ENCODE measurements at places on chromosomes 7 and 10.

DNA sequence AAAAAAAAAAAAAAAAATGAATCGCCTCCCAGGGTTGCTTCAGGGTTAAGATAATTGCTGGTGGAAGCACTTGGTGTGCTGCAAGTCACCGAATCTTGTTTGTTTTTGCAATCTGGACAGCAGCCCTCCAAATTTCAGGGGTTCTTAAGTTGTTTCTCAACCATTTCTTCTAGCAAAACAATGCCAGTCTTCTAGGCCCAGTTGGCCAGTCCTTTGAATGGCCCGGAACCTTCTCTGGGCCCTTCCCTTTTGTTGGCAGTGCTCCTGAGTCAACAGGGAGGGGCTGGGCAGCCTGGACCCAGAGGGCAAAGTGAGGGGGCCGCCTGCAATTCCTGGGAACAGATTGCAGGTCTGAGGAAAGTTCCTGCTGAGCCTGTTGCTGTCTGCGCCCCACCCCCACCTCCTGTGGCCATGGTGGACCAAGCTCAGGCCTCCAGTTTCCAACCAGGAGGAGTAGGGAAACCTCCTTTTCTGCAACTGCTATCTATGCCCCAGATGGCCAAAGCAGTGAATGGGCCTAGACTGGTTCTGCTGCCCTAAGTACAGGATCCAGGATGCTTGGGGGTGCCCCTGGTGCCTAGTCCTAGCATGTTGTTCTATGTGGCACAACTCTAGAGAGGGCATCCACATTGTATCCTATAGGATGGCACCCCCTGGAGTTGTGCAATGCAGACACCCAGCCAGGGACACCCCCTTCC is 31.4 kb upstream of the PDCD4 start:
- DNase-seq = no peak

DNA sequence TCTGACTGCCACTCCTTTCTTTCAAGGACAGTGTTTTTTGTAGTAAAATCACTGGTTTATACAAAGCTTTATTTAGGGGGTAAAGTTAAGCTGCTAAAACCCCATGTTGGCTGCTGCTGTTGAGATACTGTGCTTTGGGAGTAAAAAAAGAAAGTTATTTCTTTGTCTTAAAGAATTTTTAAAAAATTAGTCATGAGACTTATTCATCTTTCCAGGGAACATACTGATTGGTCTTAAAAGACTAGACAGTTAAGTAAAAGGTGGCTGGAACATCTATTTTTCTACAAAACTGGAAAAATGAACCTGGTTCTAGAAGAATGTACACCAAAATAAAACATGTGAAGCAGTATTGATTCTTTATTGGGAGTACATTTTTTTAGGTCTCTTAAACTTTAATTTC is 20.6 kb downstream of the BBIP1 start:
- no peak for DNase-seq

GRCh38 chr10:75272896-75273295 is 37.1 kb upstream of the COMTD1 start:
- no peak for DNase-seq

DNA sequence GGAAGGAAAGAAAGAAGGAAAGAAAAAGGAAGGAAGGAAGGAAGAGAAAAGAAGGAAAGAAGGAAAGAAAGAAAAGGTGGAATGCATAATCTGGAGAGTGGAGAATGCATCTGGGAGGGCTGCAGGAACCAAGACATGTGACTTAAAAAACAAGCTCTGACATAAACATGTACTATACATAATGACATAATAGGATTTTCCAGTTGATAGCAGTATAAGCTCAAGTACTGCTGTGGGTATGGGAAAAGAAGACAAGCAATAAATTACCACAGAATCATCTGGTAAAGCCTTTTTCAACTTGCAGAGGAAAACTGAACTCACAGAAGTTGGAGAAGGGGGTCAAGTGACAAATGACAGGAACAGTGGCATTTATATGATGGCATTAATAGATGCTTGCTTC is 345.9 kb downstream of the PLXDC2 start:
- DNase-seq = no peak

DNA sequence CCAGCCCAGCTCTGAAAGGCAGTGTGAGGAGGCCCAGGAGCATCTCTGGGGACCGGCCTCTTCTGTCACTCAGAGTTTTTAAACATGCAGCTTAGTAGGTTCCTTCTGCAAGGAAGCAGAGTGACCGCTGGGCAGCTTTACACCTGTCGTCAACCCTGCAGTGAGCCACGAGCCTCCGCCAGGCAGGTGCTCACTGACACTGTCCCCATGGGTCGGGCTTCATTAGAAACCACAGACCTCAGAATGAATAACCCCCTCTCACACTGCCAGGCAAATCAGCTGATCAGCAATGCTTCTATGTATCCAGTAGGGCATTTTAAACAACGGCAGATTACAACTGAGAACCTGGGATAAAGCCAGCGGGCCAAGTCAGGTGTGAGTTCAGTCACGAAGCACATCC is 106.1 kb downstream of the MAD1L1 start:
- DNase-seq = no peak

DNA sequence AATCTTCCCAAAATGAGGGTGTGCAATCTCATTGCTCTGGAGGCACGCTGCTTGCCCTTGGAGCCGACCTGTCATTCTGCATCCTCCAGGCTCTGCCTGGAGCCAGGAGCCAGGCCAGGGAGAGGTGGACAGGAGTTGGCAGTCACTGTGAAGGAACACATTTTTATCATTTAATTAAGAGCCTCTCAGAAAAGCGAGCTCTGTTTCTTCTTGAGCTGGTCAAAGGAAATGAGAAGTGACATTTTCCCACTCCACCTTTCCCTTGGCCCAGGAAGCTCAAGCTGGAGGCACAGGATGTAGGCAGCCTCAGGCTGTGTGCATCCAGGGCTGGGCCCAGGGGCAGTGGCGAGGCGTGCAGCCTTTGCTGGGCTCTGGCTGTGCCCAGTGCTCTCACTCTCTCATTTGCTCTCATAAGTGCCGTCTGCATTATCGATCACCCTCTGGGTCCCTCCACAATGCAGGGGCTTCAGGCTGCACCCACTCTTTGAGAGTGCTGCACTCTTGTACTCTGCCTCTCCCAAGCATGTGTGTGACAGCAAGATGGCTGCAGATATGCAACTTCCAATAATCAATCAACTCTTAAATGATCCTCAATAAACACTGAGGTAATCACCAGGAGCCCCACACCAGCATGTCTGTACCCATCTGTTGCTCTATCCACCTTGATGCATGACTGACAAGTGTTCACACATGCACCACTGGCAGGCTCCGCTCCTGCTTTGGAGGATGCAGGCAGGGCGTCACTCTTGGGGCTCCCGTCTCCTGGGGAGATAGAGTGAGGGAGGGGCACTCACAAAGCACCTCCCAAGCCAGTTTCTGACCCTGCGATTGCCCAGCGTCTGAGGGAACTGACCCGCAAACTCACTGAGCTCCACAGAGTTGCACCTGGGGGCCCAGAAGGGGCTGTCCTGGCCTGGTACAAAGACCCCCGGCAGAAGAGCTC is 171.4 kb downstream of the ZNF248 start:
- DNase-seq = no peak

DNA sequence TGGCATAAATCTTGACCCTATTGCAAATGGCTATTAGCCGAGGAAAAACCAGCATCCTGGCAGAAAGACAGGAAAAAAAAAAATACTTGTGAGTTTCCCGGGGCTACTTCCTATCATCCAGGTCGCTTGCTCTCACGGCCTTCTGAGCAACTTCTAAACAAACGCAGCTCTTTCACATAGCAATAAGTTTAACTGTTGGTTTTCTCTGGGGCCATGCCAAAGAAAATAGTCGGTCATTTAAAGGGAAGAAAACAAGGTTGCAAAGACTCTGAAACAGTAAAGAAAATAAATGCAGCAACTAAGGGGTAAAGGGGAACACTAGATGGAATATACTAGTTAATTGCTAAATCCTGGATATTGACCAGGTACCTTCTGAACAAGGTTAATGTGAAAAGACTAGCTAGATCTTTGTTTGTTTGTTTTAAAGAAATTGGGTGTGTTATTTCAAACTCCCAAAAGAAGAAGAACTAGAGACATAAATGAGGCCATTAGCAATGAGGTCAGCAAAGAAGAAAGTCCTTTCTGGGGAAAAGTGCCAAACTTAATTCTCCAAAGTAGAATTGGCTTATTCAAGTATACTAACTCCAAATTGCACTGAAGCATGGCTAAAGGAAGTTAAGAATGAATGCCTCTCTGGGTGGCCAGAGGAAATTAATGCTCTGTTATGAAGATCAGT is 54.2 kb downstream of the SLC39A12 start:
- no peak for DNase-seq

GRCh38 chr7:79515358-79515757 is 61.9 kb upstream of the MAGI2 start:
- no peak for DNase-seq

- DNase-seq = no peak
Measured at GRCh38 chr10:97916586-97916985, 66.9 kb downstream of the GOLGA7B start.

DNA sequence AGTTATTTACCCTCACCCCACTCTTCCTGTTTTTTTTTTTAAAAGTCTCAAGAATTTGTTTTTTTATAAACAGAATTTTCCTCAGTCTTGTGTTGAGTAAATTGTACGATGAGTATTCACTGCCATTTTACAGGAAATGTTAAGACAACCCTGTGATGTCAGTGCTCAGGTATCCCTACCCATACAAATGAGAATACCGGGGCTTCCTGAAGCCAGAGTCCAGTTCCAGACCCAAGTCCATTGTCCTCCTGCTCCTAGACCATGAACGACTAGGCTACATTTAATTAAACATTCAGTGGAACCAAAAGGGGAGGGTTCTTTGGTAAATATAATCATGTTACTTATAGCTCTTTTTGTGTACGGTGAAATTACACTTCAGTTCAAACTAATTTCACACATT is 79.2 kb downstream of the GNAI1 start:
- DNase-seq = no peak

GRCh38 chr10:86803156-86803555 is 46.7 kb downstream of the BMPR1A start:
- DNase-seq = no peak

DNA sequence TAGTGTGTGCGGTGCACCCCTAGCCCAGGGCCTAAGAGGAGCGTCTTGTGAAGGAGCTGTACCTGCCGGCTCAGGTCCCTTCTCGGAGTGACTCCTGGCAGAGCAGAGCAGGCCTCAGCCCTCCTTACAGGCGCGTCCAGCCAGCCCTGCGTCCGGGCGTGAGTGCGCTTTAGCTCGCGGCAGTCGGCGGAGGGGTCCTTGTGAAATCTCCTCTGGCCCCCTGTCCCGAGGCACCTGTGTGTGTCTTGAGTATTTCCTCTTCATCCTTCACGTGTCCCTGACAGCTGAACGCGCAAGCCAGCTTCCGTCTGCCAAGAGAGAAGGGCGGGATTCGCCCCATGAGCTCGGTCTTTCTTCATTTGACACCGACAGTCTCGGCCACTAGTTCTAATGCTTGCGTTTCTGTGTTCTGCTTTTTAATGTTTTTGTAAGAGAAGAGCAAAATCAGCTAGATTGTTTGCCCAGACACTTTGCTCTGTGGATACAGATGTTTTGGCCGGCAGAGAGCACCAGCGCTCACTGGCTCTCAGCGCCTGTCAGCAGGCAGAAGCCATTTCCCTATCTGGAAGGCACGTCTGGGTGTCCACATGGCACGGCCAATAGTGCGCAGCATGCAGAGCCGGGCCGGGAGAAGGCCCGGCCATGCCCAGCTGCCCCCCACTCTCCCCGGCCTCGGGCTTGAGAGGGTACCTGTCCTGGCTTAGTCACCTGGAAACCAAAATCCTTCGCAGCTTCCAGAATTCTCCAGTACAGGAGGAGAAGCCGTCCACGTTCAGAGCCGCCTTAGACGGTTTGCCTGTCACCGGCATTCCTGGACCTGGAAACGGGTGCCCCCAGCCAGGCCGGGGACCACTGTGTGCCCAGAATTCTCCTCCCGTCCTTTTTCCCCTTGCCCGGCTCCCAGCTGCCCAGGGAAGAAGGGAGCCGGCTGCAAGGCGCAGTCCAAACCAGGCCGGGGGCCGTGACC is 7.0 kb downstream of the GET4 start:
- DNase-seq = no peak

DNA sequence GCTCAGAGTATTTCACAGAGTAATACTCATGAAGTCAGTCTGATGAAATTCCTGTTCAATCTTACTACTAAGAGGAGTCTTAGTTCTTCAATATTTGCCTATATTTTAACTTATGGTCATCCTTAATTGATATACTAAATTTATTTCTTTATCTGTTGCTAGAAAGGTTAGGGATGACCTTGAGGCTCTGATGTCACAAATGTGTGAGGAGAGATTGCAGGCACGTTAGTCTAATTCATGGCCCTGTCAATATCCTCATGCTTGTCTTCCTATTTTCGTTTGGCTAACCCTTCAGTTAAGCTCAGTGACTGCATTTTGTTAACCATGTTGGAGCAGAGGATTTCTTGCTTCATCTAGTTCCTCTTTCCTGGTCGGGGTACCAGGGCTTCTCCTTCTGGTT is 704.7 kb upstream of the COBL start:
- no peak for DNase-seq

- no peak for DNase-seq
Measured at GRCh38 chr7:87146740-87147386, 5.4 kb upstream of the DMTF1 start.

- DNase-seq = no peak
Measured at GRCh38 chr10:69321039-69321715, 42.9 kb downstream of the HK1 start.

DNA sequence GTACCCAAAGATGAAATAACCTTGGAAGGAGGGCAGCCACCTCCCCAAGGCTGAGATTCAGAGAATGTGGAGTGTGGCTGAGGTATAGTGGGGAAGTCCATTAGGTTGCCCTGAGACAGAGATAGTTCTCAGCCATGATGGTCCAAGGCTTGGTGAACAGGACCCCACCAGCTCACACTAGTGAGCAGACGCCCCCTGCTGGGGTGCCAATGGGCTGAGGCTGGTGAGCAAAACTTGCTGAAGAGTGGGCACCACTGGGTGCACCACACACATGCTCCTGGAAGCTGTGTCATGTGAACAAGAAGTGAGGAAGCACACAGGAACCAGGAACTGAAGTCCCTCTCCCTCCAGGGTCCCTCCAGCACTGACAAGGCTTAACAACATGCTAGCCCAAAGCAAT is 8.9 kb downstream of the FBXL13 start:
- DNase-seq = peak; percentile 31

GRCh38 chr7:67918158-67918557 is 921.5 kb downstream of the TYW1 start:
- no peak for DNase-seq

- no peak for DNase-seq
Measured at GRCh38 chr7:4879396-4880081, 4.0 kb downstream of the RADIL start.

GRCh38 chr10:17831341-17831740 is 22.2 kb downstream of the MRC1 start:
- no peak for DNase-seq

Measured in NCI-H460 (cell line).